NCI-H82 (cell line): ENCODE measurements at places on chromosomes 3 and 15.

- DNase-seq = no peak
These were observed 60.5 kb downstream of the XXYLT1 start for GRCh38 chr3:195210266-195210973.

- DNase-seq = no peak
These were observed 151.7 kb downstream of the TMEM108 start for GRCh38 chr3:133189893-133190292.

GRCh38 chr3:4587061-4587837 is 94.1 kb downstream of the ITPR1 start:
- DNase-seq = no peak

DNA sequence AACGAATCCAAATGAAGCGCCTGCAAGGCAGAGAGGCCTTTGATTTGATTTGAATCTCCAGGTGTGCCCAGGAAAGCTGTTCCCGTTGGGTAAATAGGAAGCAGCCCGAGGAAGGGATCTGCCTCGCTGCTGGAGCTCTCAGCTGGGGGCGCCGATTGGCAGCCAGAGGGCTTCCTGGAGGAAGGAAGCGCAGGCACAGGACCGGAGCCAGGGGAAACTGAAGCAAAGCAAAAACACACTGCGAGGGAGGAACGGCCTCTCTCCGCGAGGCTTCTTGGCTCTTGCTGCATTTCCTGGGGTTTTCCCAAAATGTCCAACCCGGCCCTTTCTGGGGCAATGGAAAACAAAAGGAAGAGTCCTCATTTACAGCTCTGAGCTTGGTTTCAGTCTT is 80.3 kb downstream of the TMEM266 start:
- DNase-seq = no peak

DNA sequence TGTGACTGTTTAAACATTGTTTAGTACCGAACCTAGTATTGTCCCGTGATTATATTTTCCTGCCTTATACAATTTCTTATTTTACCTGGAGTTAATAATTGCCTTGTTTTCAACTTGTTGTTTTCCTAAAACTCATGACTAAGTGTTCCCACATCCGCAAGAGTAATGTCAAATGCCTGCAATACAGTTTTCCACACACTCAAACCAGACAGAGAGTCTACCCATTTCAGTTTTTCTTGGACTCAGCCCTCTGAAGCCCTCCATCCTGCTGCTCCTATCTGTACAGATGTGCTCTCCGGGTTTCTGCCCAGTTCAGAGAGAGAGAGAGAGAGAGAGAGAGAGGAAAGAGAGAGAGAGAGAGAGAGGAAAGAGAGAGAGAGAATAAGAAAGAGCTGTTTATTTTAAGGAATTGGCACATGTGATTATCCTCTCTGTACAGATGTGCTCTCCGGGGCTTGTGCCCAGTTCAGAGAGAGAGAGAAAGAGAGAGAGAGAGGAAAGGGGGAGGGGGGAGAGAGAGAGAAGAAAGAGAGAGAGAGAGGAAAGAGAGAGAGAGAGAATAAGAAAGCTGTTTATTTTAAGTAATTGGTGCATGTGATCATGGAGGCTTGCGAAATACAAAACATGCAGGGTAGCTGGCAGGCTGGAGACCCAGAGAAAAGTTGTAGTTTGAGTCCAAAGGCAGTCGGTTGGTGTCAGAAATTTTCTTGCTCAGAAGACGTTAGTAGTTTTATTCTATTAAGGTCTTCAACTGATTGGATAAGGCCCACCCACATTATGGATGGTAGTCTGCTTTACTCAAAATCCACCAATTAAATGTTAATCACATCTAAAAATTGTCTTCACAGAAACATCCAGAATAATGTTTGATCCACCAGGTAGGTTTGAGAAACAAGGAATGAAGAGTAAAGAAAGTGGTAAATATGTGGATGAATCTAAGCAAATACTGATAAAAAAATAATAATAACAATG is 104.1 kb upstream of the GOLGA8J start:
- DNase-seq = no peak

- peak; percentile 19 for DNase-seq
These were observed 611 bp upstream of the SLC27A2 start for GRCh38 chr15:50181201-50181968.

DNA sequence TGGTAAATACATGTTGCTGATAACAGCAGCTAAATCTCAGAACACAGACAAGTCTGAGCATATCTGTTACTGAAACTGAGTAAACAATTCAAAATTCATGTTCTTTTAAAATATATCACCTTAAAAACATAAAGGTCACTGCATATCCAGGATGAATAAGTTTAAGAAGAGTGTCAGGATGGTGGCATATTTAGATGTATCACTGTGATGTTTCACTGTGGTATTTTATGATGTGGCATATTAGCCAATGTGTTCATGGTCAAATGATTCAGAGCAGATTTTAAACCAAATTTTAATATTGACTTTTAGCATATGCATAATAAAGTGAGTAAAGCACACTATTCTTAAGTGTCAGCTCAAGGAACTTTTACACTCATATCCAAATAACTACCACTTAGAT is 346.4 kb upstream of the DPPA4 start:
- no peak for DNase-seq

- no peak for DNase-seq
These were observed 15.3 kb downstream of the ZBTB47 start for GRCh38 chr3:42668793-42669217.

DNA sequence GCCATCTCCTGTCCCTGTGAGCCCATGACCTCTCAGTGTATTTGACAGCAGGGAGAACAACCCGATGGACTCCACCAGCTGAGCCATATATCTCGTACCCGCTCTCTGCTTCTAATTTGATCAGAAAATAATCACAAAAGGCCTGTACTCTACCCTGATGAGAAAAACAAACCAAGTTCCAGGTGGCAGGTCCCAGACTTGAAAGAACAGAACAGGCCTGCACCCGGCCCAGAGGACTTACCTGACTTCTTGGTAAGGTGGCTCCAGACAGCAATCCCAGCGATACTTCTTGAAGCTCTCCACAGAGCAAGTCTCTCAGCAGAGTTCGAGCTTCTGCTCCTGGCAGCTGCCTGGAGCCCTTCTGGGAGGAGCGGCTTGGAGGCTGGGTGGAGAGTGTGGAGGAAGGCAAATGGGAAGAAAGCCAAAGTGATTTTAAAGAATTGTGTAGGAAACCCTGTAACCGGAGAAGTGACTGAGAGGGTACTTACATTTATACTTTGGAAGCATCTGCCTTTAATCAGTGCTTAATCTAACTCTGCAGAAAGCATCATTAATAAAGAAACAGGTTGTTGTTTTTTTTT is 91.6 kb downstream of the SCN11A start:
- DNase-seq = no peak

- DNase-seq = peak; percentile 69
These were observed 1033.7 kb downstream of the ROBO1 start for GRCh38 chr3:78734048-78734637.

DNA sequence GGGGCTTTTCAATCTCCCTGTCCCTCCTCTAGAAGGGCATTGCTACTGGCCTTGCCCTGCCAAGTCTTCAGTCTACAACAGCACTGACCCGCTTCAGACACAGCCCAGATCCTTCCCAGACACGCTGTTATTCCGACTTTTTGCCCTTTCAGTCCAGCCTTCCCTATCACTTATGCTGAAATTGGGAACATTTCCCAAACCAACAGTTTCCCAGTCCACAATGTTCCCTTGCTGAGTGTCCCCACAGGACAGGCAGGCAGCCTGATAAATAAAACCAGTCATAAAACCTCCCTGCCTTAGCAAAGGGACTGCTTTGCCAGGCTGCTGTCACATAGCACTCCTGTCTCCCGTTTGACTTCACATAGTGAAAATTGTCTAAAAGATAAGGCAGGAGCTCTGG is 43.5 kb downstream of the GOLGA6L2 start:
- DNase-seq = no peak

DNA sequence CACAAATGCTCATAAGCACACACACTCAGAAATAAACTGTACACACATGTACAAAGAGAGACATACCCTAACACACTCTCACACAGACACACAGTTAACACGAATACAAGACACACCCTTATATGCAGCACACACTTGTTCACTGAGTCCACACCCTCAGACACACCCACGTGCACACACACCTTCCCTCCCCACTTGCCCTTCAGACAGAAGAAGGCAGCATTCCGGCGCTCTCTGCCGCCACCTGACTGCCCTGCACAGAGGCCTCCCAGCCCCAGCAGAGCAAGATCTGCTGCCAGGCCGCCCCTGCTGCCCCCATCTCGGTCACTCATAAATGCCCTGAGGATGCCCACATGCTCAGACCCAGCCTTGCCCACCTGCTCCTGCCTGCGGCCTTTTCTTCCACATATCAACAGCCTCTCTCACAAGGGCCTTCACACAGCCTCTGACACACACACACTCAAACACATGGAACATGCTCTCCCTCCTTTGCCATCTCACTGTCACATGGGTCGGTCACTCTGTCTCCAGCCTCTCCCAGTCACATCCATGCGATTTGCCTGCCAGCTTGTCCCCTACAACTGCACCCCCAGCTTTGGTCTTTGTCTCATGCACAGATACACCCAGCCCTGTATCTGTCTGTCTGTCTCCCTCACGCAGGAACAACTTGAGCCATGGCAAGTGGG is 71.1 kb downstream of the EPHB3 start:
- DNase-seq = peak; percentile 52

GRCh38 chr15:55221090-55222011 is 24.6 kb upstream of the RSL24D1 start:
- DNase-seq = no peak

GRCh38 chr3:172476347-172476746 is 28.1 kb upstream of the GHSR start:
- DNase-seq = no peak

DNA sequence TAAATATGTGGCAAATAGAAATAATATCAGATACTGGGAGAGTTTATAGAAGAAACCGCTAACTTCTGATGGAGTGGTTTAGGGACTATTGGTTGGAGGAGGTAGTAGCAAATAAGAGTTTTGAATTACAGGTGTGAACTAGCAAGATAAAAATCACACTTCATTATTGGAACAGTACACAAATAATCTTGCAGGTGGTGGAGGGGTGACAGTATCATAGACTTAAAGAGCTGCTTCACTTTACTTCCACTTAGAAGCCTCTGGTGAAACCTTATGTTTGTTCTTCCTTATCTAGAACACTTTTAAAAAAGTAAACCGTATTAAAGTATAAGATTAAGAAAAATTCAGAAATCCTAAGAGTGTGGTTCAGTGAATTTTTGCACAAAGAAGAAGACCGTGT is 69.4 kb downstream of the MEF2A start:
- no peak for DNase-seq

DNA sequence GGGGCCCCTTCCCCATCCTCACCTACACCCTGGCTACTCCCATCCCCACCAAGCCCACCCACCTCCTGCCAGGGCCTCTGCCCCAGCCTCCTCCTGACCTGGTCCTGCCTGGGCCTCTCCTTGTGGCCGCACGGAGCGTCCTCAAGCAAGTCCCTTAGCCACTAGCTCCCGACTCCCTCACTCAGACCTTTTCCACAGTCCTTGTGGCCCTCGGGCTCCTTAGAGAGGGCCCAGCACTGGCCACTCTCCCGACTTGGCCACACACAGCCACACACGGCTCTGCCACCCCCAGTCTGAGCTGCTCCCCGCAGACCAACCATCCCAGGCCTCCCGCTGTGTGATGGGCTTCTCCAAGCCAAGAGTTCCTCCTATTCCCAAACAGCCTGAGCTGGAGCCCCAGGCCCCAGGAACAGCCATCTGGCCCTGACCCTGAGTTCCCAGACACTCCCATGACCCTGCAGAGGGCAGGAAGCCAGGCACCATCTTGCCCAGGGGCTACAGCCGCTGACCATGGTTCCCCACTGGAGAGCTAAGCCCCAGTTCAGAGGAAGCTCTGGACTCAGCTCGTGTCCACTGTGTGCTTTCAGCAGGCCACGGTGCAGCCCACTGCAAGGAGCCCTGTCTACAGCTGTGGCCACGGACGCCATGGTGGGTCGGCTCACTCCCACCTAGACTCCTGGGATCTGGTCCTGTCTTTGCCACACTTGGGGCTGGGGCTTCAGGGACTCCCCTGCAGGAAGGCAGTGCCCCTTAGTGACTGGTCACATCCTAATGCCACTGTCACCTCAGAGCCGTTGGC is 7.0 kb upstream of the RAB43 start:
- no peak for DNase-seq

- DNase-seq = no peak
These were observed 22.7 kb upstream of the IGF2BP2 start for GRCh38 chr3:185847506-185847905.

DNA sequence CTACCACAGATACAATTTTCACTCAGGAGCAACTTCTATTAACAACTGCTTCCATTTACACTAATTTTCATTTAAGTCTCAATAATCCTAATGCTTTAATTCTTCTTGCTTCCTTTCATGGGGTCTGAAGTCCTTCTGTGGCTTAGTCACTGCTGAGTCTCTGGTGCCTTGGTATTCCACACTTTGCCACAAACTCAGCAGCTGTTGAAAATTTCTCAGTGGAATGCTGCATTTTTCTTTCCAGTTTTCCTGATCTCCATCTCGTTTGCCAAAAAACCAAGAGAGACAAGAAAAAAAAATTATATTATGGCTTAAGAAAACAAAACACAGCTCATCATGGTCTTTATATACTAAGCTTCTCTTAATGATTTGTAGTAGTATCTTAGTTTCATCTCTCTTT is 269.2 kb upstream of the AZI2 start:
- DNase-seq = no peak

DNA sequence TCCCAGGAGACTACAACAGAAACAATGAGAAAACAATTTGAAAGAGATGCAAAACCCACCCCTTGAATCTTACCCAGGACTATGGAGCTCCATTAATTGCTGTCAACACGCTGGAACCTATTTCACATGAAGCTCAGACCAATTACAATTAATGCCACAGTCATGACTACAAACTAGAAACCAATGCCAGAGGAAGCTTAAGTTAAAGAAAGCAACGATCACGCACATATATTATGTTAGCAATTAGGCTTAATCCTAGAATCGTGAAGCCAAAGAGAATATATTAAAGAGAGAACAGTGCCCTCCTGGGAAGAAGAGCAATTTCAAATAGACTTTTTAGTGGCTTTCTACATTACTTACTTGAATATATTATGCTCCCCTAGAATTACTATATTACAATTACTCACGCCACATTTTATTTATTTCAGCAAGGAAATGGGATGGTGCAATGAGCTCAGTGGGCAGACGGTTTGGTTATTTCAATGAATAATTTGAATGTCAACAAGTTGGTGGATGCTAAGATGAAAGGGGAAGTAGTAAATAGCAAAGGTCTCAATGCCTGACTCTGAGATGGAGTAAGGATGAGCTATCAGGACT is 125.5 kb downstream of the GREM1 start:
- no peak for DNase-seq

GRCh38 chr3:31445701-31446100 is 87.0 kb upstream of the STT3B start:
- DNase-seq = no peak

GRCh38 chr3:88452228-88452627 is 302.5 kb downstream of the C3orf38 start:
- DNase-seq = no peak

- no peak for DNase-seq
These were observed 161.2 kb downstream of the FRMD5 start for GRCh38 chr15:44033894-44034293.
